ENCODE measurements at places on chromosomes 16 and 17.

DNA sequence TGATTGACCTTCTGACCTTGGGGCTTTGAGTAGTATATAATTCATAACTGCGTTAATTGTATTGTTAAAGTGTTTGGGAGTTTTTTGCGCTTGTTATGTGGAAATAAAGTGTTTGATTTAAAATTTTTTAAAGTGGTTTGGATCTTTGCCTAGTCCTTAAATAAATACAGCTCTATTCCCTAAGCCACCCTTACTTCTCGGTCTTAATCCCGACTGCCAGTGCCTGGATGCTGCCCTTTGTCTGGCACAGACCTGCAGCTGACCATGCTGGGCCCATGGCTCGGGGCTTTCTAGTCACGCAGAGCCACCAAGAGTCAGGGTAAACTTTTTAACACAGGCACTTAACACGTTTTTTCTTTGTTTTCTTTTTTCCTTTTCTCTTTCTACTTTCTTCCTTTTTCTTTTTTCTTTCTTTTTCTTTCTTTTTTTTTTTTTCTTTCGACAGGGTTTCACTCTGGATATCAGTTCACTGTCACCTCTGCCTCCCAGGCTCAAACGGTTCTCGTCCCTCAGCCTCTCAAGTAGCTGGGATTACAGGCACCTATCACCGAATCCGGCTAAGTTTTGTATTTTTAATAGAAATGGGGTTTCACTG, 19.6 kb upstream of the SLC5A11 start:
- DNase-seq, result no peak

DNA sequence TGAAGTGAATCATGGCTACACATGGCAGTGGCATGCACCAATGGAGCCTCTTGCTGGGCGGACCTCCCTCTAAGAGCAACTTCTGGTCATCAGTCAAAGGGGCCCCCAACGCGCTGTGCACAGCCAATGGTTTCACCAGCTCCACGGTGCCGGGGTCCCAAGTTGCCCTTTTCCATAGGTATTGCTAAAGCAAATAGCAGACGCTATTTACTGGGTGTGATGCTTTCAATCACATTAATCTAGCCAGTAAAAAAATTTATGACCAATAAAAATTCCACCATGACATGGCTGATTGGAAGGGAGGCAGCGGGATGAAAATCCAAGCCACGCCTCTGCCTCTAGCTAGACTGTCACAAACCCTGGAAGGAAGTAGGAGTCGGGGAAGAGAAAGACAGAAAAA, 680.3 kb upstream of the SOX9 start:
- DNase-seq, result peak; percentile 98

- DNase-seq, result no peak
Observed at GRCh38 chr17:45020354-45021138, 30.9 kb downstream of the DCAKD start.

DNA sequence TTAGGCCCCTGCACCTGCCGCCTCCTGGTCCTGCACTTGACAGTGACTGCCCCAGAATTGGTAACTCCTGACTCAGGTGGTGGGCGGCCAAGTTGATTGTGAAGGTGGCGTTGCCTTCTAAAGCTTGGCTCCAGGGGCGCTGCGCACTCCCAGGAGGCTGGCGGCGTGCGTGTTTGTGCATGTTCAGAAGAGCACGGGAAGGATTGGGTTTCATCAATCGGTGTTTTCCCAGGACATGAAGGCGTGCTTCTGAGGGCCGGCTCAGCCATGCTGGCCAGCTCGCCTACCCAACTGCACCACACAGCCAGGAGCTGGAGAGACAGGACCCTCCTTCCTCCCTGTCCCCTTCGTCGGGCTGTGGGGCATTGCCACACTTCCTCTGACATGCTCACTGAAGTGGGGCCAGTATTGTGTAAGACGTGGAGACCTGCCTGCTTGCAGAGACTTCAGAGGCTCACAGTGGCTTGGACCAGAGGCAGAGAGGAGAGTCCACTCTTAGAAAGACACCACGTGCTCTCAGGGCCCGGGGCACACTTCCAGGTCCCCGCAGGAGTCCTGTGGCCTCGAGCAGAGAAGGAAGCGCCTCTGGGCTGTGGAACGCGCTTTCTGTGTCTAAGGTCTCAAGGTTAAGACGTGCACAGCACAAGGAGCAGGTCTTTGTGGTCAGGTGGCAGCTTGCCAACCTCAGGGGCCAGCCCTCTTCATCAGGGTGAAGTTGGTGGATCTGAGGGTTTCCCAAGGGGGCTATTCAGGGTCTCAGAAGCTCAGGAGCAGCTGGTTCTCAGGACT, 2.8 kb downstream of the RAB40C start:
- DNase-seq, result peak; percentile 50

GRCh38 chr16:21650521-21650920, 1.9 kb downstream of the IGSF6 start:
- DNase-seq, result no peak

GRCh38 chr16:12580809-12581208, 222.9 kb downstream of the CPPED1 start:
- DNase-seq, result no peak

Data from Caki2 (cell line).